ENCODE measurements at places on chromosomes 2 and 18.

- DNase-seq: no peak
Measured at GRCh38 chr2:113141451-113141850, 14.1 kb downstream of the IL1RN start.

DNA sequence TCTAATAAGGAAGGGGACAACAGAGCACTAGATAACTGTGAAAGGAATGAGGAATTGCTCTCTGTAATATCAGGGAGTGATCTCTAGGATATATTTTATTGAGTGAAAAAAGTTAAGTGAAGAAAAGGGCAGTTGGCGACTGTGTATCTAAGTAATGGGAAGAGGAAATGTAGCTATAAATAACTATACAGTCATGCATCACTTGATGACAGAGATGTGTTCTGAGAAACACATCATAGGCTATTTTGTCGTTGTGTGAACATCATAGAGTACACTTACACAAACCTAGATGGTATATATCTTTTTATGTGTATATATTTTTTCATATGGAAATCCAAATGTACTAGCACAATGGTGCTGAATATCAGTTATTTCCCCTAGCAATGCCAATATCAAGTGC lies 329.3 kb downstream of the TXNL1 start:
- DNase-seq: no peak

DNA sequence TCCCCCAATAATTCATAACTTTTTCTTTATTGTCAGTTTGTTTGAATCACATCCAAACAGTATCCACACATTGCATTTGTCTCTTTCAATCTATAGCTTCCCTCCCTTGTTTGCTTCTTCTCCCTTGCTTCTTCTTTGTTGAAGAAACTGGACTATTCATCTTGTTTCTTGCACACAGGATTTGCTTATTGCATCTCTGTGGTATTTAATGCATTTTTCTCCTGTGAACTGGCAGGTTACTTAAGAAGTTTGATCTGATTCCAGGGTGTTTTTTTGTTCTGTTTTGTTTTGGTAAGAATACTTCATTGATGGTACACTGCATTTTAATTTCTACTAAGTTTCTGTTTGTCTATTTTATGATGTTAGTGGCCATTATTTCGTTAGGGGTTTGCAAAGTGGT lies 166.8 kb downstream of the CAMKMT start:
- DNase-seq: no peak

DNA sequence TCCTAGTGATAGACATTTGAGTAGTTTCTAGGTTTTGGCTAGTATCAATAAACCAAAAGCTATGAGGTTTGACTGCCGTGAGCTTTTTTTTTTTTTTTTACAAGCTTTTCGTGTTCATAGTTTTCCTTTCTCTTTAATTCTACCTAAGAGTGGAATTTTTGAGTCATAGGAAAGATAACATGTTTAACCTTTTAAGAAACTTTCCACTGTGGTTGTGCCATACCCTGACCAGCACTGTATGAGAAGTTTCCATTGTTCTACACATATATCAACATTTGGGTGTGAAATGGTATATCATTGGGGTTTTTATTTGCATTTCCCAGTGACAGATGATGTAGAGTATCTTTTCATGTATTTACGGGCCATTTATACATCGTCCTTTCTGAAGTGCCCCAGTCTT lies 31.7 kb downstream of the UBE2F start:
- no peak for DNase-seq
